ENCODE measurements at places on chromosomes 1 and 21.

DNA sequence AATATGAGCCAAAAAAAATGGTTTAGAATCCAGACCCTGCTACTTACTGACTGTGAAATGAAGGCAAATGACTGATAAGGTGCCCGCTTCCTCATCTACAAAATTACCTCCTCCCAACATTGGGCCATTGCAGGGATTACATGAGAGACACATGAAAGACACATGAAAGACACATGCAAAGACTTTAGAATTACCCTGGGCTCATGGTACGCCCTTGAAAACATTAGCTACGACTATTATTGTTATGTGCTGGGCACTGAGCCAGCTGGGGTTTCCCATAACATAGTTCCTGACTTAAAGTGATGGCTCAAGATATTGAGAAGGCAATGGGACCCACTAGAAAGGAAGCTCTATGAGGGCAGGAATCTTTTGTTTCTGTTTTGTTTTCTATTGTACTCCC is 43.7 kb upstream of the KANK4 start:
- no peak for DNase-seq

DNA sequence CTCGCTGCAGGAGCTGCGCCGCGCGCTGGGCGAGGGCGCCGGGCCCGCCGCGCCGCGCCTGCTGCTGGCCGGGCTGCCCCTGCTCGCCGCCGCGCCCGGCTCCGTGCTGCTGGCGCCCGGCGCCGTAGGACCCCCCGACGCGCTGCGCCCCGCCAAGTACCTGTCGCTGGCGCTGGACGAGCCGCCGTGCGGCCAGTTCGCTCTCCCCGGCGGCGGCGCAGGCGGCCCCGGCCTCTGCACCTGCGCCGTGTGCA is 730 bp downstream of the OLIG1 start:
- no peak for DNase-seq

DNA sequence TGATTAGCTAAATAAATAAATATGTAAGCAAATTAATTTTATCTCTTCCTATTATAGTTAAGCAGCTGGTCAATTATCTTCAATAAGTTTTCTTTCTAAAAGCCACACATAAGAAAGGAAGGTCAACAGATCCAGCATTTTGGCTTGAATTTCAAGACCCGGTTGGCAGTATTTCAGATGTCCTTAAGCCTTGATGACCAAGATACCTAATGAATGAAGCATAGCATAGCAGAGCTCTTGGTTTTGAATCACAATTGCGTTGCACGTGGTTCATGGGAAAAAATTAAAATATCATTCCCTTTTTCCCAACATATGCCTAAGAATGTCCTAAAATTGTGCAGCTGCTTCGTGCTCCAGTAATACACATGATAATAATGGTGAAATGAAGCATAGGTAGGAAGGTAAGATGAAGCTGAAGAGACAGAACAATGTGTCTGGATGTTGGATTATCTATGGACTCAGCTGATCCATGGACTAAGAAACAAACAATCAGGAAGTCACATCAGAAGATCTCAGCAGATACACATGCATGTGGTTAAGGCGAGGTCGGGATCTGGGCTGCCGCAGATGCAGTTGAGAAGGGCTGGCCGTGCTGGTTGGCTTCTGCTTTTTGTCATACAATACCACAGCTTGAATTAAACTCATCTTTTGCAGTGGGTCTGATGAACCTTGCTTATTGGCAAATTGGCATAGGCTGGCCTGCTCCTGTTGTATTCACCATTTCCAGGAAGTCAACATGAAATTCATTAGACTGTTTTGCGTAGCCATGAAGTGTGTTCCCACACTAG is 284.9 kb upstream of the RUNX1 start:
- no peak for DNase-seq

GRCh38 chr1:178502330-178502714 is 5.6 kb upstream of the CLEC20A start:
- no peak for DNase-seq

GRCh38 chr1:3610527-3611169 is 660 bp downstream of the MEGF6 start:
- DNase-seq = no peak

DNA sequence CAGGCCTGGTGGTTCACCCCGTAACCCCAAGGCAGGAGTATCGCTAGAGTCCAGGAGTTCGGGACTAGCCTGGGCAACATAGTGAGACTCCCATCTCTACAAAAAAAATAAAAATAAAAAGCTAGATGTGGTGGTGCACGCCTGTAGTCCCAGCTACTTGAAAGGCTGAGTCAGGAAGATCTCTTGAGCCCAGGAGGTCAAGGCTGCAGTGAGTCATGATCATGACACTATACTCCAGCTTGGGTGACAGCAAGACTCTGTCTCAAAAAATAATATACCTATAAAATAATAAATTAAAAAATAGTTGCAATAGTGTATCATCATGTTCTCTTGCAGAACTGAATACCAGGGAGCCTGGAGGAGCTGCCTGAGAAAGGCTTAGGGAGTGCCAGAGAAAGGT is 19.9 kb upstream of the TMEM39B start:
- DNase-seq = no peak

- no peak for DNase-seq
These were observed 2.1 kb upstream of the SLC45A1 start for GRCh38 chr1:8315573-8316475.
